ENCODE measurements at places on chromosomes 13 and 19. TPM values are rescaled to one million over a fixed set of nuclear protein-coding genes. Genes with fewer than 3 reads are reported as not detected.

The SMAD9 gene
- total RNA-seq, result 0.19 TPM

The PCDH8 gene
- not detected for total RNA-seq

The ASF1B gene
- total RNA-seq, result 33.8 TPM

The DENND1C gene
- 0.22 TPM for total RNA-seq

The ZNF837 gene
- 0.88 TPM for total RNA-seq

The RAB3A gene
- total RNA-seq, result 0.50 TPM

The URAD gene
- not detected for total RNA-seq

The LHB gene
- not detected for total RNA-seq

The MTUS2 gene
- total RNA-seq, result not detected

The ZNF429 gene
- total RNA-seq, result not detected

The RBM26 gene
- total RNA-seq, result 21.5 TPM

The UBL5 gene
- 449 TPM for total RNA-seq

The PROZ gene
- not detected for total RNA-seq

The ICAM4 gene
- total RNA-seq, result not detected

The BRCA2 gene
- 3.7 TPM for total RNA-seq

The KIR3DL2 gene
- not detected for total RNA-seq

The NKPD1 gene
- 0.13 TPM for total RNA-seq

The OR7A17 gene
- total RNA-seq, result not detected

The XAB2 gene
- total RNA-seq, result 27.9 TPM

The FGF21 gene
- total RNA-seq, result not detected

The CGB1 gene
- total RNA-seq, result not detected

The MAP4K1 gene
- 0.73 TPM for total RNA-seq

The CEACAM3 gene
- total RNA-seq, result not detected

The PLK5 gene
- not detected for total RNA-seq

The PCSK4 gene
- 0.41 TPM for total RNA-seq

The PCDH20 gene
- not detected for total RNA-seq

The KLK4 gene
- 0.41 TPM for total RNA-seq

The KANK3 gene
- total RNA-seq, result 6.0 TPM

The ICAM3 gene
- total RNA-seq, result 6.3 TPM

The TRIM13 gene
- 13.8 TPM for total RNA-seq

The NDUFA13 gene
- 160 TPM for total RNA-seq

The CASP14 gene
- total RNA-seq, result not detected

The TEX101 gene
- not detected for total RNA-seq

The TSHZ3 gene
- 3.5 TPM for total RNA-seq

The FOSB gene
- 13.9 TPM for total RNA-seq

The TNFRSF19 gene
- total RNA-seq, result 2.4 TPM

The NAPSA gene
- total RNA-seq, result 1.2 TPM

The OR7A5 gene
- total RNA-seq, result not detected

The CRTC1 gene
- 4.8 TPM for total RNA-seq

The HSPB6 gene
- 0.33 TPM for total RNA-seq

The PRKCG gene
- total RNA-seq, result 5.9 TPM
